ENCODE measurements at places on chromosomes 3 and 15. TPM values are rescaled to one million over a fixed set of nuclear protein-coding genes. Genes with fewer than 3 reads are reported as not detected.
A peak's percentile ranks its signal among the peaks of the same experiment; 100 is the strongest.

- peak; percentile 30 for DNase-seq
These were observed 957 bp downstream of the ADCY5 start for GRCh38 chr3:123447749-123448517.

DNA sequence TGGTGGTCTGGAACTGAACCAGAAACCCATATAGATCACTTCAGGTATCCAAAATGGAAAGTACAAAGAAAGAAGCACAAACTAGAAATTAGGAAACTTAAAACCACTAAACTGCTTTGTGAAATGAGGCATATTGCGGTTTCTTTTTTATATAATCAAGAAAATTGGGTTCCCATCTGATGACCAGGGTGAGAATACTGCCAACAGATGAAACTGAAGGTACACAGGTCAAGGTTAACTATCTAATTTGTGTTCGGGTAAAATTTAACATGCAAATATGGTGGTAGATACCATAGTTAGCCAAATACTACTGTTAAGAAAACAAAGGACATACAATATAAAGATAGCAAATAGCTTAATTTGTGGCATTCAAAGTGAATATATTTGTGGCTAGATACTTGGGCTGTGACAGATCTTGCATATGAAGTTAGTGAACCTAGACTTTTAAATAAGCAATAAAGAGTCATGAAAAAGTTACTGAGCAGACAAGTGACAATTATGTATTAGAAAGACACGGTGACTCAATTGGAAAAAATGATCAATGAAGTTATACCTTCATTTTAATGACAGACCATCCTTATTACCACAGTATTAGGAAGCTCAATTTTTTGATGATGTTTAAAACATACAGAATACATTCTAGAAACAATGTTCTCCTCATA, 127.4 kb downstream of the NR2E3 start:
- DNase-seq = no peak

GRCh38 chr3:66463054-66463631, 37.7 kb downstream of the LRIG1 start:
- no peak for DNase-seq

GRCh38 chr3:61847784-61848462, 286.6 kb downstream of the PTPRG start:
- DNase-seq = no peak

DNA sequence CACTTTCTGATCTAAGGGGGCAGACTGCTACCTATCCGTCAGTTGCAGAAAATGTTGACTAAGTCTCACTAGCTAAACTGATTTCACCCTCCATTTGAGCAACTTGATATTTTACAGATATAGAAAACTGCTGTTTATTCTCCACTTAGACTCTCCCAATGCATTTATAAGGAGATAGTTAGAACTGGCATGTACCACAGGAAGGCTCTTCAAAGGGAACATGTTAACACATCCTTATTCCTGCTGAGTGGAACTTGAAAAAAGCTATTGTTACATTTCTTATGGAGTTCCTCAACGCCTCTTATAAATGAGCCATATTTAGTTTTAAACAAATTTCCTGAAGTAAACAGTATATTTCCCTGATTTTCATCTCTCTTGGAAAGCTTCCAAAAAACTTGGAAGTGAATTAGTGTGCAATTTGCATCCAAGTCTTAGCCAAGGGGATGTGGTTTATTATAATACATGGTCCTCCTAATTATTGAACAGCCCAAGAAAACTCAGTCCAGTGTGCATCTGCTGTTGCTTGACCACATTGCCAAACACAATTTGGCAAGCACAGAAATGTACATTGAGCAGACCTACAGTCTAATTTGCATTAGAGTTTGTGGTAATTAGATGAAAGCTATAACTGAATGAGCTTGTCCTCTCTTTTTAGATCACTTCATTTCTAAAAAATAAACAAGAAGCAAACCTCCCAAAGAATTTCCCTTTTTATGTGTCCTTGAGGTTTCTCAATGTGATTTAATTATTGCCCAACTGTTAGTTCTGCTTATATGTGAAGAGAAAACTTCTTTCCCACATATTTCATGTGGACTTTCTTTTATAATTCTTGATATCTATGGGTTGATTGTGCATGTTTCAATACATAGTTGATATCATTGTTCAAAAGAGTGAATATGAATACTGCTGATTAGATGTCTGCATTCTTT, 72.6 kb upstream of the DPH6 start:
- DNase-seq = no peak

- no peak for DNase-seq
These were observed 279.2 kb downstream of the GABRG3 start for GRCh38 chr15:27250223-27250622.

DNA sequence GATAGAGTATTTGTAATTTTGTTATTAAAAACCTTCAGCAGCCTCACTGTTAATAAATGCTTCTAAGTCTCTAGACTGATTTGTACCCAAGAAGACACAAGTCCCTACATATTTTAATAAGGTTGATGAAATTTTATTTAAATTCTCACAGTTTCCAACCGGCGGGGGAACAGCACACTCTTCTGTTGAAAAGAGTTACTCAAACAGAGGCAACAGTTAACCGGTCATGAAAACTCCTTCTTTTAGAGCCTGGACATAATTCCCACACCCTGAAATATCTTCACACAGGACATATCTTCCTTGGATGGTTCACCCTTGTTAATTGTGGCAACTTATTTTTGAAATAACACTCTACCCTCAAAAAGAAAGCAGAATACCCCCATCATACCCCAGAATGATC, 278.8 kb downstream of the FOXP1 start:
- DNase-seq = peak; percentile 41

DNA sequence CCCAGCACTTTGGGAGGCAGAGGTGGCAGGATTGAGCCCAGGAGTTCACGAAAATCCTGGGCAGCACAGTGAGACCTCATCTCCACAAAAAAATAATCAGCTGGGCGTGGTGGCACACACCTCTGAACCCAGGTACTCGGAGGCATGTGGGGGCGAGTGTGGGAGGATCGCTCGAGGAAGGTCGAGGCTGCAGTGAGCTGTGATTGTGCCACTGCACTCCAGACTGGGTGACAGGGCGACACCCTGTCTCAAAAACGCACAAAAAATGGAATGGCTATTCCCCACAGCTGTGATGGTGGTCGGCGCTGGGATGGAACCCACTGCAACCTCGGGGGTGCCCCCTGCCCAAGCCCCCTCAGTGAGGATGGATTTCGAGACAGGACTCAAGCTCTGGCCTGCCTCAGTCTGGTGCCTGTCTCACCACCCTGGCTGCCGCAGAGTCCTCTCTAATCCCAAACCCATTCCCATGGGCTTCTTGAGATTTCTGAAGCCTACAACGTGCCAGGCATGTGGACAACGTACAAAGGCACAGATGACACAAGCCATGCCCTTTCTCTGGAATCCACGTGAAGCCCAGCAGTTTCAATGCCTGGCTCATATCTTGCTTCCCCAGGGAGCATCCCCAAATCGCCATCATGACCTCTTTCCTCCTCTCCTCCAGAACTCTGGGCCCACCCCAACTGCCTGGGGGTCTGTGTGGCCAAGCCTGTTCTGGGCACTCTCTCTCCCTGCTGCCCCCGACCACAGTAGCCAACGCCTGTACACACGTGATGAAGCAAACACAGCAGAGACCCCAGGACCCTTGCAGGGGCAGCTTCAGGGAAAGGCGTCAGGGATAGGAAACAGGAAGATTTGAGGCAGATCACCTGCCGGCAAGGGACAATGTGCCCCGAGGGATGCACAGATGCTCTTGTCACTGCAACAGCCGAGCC, 32.4 kb downstream of the ADAMTS17 start:
- DNase-seq = no peak

DNA sequence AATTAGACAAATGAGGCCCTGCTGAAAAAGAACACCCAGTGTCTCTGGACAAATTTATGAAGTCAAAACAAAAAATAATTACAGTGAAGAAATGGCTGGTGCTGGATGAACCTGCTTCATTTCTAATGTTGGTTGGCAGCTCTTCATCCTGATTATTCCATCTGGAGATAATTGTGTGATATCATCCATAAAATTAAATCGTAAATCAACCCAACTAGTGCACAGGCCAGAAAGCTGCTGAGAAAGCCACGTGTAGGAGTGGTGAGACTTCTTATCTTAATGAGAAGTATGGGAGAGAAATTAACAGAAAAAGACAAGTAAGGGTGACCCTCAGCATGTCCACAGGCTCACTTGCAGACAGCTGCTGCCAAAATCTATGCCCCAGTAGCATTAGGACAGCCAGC, 465.2 kb upstream of the TGFBR2 start:
- no peak for DNase-seq

GRCh38 chr3:156674911-156675829, 780 bp downstream of the TIPARP start:
- DNase-seq = peak; percentile 42

DNA sequence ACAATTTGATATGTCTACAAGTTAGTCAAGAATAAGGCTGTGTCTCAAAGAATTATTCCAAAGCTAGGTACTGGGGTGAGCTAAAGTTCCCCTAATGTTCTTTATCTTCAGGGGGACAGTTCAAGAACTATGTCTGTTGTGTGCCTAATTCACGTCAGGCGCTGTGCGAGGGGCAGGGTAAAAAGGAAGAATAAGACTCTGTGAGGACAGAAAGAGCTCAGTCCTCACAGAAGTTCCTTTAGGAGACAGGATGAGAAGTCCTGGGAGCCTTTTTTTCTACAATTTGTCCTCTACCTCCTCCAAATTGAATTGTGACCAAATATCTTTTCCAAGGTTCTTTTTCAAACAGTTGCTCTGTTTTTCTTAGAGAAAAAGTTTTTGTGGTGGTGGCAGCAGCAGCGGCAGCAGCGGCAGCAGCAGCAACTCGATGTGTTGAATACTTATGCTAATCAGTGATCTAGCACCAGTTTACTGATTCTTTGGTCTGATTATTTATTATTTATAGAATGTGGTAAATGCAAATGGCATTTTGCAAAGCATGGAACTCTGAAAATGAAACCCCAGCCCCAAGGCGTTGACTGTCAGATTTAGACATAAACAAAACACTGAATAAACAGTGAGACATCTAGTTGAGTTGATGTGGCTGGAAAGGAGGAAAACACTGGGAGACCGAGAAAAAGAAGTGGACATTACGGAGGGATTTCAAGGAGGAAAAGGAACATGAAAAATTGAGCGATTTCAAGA, 88.6 kb downstream of the GTPBP8 start:
- no peak for DNase-seq

DNA sequence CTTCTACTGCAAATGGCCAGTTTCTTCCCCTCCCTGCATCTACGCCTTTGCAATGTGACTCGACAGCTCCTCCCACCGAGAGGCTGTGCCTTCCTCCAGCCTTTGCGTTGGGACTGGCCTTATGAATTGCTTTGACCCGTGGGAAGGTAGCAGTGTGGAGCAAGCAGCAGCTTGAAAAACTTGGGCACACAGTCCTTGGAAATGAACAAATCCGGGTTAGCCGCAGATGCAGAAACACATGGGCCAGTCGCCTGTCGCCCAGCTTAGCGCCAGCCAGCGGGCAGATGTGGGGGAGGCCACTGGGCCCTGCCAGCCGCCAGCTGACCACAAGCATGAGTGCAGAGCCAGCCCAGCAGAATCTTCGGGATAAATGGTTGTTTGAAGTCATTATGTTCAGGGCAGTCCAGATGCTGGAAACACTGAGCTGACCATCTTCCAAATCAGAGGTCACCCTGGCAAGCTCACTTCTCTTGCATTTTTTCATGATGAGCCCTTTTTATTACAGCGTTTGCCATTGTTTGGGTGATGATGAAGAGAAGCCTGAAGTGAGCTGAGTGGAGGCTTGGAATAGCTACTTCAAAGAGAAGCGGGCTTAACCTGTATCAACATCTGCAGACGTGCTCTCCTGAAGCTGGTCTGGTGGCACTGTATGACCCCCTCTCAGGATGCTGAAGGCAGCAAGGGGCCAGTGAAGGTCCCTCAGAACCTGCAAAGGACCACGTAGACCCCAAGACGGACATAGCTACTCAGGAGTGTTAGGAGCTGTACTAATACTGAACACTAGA, 9.8 kb downstream of the SELENOS start:
- no peak for DNase-seq

DNA sequence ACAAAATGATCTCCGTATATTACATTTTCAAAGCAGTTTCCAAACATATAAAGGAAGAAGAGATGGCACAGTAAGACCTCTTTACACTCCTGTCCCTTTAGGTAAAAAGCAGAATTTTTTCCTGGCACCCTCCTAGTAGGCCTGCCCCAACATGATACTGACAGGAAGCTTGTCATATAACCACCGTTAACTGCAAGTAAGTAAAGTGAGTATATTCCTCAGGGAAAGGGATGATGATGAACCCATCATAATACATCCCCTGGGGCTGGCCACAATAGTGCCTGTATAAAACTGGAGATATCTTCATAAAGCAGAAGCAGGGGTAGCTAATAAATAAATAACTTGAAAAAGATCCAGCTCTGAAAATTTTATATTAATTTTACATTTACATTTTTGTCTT, 893.0 kb downstream of the DIPK2A start:
- no peak for DNase-seq

GRCh38 chr3:25033407-25034029, 394.5 kb upstream of the RARB start:
- peak; percentile 17 for DNase-seq

- DNase-seq = no peak
These were observed 227.8 kb downstream of the UBE2E2 start for GRCh38 chr3:23430781-23431398.

DNA sequence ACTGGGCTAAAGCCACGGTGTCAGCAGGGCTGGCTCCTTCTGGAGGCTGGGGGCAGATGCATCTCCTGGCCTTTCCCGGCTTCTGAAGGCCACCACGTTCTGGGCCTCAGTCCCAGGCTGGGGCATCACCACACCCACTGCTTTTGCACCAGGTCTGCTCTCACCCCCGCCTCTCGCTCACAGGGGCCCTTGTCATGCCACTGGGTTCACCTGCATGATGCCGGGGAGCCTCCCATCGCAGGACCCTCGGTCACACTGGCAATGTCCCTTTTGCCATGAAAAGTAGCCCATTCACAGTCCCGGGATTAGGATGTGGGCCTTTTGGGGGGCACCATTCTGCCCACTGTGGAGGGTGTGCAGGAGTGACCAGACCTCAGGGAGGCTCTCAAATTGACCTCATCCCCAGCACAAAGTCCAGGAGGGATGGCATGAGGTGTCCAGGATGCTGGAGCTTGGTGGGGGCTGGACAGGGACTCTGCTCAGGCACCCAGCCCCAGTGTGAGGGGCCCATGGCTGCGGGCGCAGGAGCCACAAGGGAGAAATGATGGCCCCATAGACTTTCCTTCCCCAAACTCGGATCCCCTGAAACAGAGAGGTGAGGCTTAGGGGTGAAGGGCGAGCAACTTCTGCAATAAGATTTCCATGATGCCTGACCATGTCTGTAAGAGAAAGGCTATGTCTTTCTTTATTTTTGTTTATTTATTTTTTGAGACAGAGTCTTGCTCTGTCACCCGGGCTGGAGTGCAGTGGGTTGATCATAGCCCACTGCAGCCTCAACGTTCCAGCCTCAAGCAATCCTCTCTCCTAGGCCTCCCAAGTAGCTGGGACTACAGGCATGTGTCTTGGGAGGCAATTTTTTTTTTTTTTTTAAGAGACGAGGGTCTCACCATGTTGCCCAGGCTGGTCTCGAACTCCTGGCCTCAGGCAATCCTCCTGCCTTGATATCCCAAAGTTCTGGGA, 189.1 kb downstream of the GOLGA6L6 start:
- no peak for DNase-seq

GRCh38 chr15:66954601-66955000, 110.8 kb upstream of the SMAD3 start:
- no peak for DNase-seq

The PTX3 gene
- not detected for total RNA-seq

The RHCG gene
- not detected for total RNA-seq

The POPDC2 gene
- total RNA-seq = 2.9 TPM

The CMTM7 gene
- total RNA-seq = 62.6 TPM

The TMEM207 gene
- total RNA-seq = not detected

The KBTBD12 gene
- not detected for total RNA-seq

The GPR160 gene
- total RNA-seq = 6.2 TPM

The SSUH2 gene
- total RNA-seq = not detected

The CHRNA7 gene
- not detected for total RNA-seq

The ACKR4 gene
- total RNA-seq = not detected

The CHST13 gene
- not detected for total RNA-seq

Data from activated CD4-positive, alpha-beta T cell treated with anti-CD3 and anti-CD28 coated beads, Interleukin-2, amount 10 ng/mL, durations not matched to agents 7 days and 5 days (primary cell).